Hematopoietic multipotent progenitor cell treated with erythropoietin and hydrocortisone succinate and interleukin-3 and kit ligand, for 17 days (in vitro differentiated cells): ENCODE measurements at places on chromosomes 7 and 10.

DNA sequence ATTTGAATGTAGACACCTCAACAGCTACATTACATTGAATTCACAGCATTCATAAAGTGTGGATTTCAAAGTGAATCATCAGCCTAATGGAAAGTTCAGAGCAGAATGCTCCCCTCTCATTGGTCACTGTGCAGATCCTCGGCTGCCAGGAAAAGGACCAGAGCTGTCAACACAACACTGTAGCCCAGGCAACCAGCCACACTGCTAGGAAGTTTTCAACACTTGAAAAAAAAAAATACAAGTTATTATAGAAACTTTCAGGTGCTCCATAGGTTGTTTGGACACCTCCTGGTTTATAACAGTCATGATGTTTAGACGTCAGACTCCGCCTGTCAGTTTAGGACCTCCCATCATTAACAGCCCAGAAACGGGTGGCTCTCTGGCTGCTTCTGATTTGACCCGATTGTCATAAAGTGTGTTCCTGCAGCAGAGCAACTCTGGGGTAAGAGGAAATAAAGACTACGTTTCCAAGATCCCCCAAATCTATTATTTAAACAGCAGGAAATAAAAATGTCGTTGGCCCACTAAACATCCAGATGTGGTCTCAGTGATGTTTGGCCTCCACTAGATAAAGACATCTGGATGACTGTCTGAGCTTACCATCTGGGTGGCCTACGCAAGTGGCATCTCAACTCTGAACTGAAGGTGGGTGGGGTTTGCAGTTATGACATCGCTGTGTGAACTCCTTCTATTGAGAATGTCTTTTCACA is 117.4 kb downstream of the CABCOCO1 start:
- peak; percentile 48 for DNase-seq

GRCh38 chr10:132233501-132234085 is 46.8 kb downstream of the DPYSL4 start:
- DNase-seq = no peak

- no peak for DNase-seq
Measured at GRCh38 chr10:116278846-116279245, 5.8 kb upstream of the GFRA1 start.

DNA sequence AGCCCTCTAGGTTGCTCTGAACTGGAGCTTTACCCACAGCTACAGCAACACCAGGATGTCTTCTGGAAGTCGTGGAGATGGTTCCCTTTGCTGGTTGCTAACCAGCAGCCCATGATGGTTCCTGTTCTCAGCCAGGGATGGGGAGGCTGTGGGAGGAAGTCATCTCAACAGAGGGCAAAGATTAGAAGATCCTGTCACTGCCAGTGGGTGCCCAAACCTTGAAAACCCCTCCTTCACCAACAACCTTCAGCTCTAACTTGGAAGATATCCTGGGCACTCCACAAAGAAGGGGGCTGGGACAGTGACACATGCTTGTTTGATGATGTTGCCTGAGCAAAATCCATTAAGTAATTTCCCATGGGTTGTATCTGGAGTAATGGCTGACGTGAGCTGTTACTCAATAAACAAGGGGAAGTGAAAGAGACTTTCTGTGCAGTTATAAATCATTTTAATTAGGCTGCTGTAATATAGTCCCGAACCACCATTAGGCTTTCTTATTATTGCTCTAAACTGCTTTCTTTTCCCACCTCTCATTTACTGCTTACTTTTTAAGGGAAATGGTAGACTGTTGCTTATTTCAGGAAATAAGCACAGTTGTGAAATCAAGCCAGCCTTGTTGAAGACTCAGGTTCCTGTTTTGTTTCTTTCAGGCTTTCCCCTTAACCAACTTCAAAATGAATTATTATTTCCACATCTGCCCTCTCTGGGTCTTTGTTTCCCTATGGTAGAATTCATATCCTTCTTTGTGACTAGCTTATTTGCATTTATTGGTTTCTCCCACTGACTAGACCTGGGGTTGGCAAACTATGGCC is 124.8 kb downstream of the PPP1R17 start:
- no peak for DNase-seq

DNA sequence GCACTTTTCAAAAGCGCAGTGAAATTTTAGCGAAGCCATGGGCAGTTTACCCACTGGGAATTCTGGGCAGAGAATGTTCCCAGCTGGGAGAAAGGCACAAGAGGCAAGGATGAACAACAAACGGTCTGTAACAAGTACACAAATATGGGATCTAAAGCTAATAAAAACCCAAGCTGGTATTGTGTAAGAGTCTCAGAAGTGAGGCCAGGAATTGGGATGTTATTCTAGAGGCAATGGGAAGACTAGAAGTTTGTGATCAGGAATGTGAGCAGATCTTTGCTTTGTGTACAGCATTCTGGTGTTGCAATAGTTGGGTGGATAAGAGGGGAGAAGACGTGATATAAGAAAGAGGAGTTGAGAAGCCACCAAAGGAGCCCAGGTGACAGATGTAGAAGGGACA is 15.0 kb downstream of the FZD9 start:
- DNase-seq = no peak
